ENCODE measurements at places on chromosomes 5 and 9.
A peak's percentile ranks its signal among the peaks of the same experiment; 100 is the strongest.

- DNase-seq: peak; percentile 61
Measured at GRCh38 chr9:129138476-129139232, 27.4 kb downstream of the PTPA start.

GRCh38 chr5:98791898-98792580 is 18.6 kb downstream of the RGMB start:
- DNase-seq: no peak

- no peak for DNase-seq
Measured at GRCh38 chr9:71743217-71743705, 25.1 kb downstream of the CEMIP2 start.

GRCh38 chr5:153461341-153461740 is 29.1 kb upstream of the GRIA1 start:
- no peak for DNase-seq

- DNase-seq: no peak
Measured at GRCh38 chr5:52920929-52921328, 68.2 kb upstream of the ITGA2 start.

GRCh38 chr9:120388003-120388855 is 191.7 kb downstream of the CDK5RAP2 start:
- no peak for DNase-seq

DNA sequence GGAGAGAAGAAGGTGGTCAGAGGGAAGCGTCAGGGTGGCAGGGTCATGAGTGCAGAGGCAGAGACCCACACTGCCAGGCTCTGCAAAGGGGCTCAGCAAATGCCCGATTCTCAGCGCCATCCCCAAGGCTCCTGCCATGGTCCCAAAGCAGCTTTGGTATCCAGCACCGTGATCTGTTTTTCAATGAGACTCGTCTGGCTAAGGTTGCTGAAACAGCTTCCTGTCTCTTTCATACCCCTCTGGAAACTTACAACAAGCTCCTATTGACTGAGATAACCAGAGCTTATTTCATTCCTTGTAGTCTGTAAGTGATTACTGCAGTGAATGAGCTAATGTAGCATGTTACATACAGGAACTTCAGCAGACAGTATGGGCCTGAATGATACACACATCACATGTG is 568.6 kb upstream of the DAP start:
- no peak for DNase-seq

DNA sequence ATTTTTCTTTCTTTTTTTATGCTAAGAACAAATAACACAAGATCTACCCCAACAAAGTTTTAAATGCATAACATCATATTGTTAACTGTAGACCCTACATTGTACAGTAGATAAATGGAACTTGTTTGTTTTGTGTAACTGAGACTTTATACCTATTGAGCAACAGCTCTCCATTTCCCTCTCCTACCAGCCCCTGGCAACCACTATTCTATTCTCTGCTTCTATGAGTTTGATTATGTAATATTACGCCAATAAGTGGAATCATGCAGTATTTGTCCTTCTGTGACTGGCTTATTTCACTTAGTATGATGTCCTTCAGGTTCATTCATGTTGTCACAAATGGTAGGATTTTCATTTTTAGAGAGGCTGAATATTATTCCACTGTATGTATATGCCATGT is 308.2 kb upstream of the PRR16 start:
- DNase-seq: no peak

DNA sequence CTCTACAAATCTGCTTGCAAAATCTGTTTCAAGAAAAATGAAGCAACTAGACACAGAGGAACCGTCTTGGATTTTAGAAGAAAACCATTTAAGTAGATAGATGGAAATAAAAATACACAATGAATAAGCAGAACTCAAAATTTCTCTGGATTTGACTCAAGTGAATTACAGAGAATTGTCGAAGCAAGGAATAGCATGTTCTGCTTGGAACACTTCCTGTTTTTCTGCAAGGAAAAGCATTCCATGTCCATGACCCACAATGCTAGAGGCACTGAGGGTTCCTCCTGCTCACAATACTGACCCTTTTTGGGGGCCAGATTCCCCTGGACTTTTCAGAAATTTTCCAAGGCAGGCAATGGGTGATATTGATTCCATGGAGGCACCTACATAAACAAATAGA is 29.8 kb downstream of the PRUNE2 start:
- DNase-seq: no peak

GRCh38 chr5:10563945-10564837 is at the start of gene ANKRD33B:
ANKRD33B (plus strand) TSS chr5:10564070; CDS start chr5:10564468, 398 bp downstream.
- peak; percentile 69 for DNase-seq

DNA sequence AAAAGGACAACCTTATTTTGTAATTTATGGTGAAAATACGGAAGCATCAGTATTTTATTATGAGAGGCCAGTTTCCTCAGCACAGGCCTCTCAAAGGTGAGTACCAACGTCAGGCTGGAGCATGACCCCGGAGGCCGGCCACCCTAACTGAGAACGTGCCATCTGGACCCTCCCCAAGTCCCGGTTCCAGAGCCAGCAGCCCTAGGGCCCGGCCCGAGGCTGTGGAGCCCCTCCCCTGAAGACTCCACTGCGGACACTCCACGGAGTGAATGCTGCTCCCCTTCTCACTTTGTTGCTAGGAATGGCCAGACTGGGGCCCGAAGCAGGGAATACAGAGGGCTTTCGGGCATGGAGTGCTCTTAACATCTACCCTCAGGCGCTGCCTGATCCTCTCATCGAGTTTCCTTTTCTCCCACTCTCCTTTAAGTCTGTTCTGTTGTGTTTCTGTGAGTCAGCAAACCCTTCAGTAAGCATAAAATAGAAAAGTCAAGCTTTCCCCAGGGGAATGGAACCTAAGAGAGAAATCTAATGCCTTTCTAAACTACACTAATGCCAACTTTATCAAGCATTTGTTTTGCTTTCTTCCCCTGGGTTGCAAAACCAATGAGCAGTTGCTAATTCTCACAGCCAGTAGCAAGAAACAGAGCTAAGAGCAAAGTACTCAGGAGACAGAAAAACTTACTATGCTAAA is 4.5 kb downstream of the BRD9 start:
- DNase-seq: no peak

GRCh38 chr5:67032921-67033664 is 163.5 kb downstream of the CD180 start:
- no peak for DNase-seq

DNA sequence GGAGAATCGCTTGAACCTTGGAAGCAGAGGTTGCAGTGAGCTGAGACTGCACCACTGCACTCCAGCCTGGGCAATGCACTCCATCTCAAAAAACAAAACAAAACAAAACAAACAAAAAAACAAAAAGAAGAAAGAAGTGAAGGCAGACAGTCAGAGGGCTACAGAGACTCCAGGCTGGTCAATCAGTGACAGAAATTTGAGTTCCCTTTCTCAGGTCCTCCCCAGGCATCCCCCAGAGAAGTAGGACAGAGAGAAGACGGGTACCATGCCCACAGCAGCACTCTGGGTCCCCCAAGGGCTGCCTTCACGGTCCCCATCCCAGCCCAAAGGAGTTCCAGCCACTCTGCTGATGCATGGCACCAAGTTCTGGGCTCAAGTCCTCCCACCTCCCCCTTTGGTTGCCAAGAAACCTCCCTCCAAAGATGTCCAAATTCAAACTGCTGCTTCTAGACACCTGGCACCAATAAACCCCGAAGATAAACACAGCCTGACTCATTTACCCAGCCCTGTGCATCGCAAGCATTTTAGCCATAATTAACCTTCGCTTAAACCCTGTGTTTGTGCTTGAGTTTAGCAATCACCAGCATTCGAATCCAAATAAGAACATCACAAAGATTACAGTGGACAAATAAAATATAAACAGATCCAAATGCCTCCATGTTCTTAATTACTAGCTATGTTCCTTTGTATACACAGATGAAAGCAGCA is 24.0 kb downstream of the SEMA4D start:
- DNase-seq: no peak

GRCh38 chr9:98482226-98482625 is 226.5 kb downstream of the GABBR2 start:
- no peak for DNase-seq

- no peak for DNase-seq
Measured at GRCh38 chr5:7916171-7916804, 47.3 kb downstream of the MTRR start.

DNA sequence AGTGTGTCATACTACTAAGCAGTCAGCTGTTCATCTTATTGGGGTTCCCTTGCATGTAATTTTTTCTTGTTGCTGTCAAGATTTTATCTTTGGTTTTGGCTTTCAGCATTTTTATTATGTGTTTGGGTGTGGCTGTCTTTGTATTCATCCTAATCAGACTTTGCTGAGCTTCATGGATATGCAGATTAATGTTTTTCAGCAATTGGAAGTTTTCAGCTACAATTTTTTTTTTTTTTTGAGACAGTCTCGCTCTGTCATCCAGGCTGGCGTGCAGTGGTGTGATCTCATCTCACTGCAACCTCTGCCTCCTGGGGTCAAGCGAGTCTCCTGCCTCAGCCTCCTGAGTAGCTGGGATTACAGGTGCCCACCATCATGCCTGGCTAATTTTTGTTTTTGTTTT is 108.8 kb downstream of the BARX1 start:
- no peak for DNase-seq

DNA sequence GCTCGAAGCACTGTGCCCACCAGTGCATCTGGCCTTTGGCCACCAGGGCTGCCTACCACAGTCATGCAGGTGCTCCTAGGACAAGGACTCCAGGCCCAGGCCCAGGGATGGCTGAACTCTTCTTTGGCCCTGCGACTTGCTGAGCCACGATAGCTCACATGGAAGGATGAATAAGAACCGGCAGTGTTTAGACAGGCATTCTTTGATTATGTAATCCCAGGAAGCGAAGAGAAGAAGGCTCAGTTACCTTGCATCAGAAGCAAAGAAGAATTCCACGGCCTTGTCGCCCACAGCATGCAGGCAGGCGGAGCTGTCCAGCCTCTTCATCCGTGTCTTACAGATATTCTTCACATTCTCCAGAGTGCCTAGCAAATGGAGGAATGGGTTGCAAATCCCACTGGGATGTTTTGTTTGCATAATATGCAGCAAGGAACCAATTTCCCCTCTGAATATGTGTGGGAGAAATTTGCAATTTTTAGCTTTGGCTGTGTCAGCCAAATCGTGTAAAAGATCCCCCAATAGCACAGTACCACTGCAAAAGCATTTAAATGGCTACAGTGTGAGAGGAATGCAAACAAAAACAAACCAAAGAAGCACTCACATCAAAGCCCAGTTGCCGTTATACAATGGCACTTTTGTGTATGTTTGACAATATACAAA is 29.1 kb downstream of the GFPT2 start:
- DNase-seq: no peak

DNA sequence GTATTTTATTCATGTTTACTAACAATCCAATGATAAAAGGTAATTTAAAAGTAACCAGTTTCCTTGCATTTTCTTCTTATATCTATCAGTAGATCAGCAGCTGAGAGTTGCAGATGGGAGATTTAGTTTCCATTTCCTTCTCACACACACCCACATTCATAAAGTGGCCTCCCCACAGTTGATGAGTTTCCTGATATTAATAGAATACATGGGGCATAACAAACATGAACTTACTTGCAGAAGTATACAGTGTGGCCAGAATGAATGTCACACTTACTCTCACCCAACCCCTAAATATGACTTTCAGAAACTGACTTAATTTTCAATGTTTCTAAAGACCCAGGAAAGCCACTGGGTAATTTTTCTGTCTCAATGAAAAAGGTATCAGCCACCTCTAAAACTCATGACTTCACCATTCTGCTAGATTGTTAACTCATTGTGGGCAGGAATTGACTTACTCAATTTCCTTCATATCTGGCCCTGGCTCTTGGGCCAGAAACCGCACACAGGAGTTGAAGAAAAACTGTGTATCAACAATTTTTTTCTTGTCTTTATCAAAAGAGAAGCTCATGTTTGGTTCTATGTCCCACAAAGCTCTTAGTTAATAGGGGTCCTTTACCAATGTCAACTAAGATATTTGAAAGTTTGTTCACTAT is 63.5 kb upstream of the OSMR start:
- DNase-seq: no peak

GRCh38 chr9:34518110-34518616 is 4.6 kb downstream of the ENHO start:
- no peak for DNase-seq

DNA sequence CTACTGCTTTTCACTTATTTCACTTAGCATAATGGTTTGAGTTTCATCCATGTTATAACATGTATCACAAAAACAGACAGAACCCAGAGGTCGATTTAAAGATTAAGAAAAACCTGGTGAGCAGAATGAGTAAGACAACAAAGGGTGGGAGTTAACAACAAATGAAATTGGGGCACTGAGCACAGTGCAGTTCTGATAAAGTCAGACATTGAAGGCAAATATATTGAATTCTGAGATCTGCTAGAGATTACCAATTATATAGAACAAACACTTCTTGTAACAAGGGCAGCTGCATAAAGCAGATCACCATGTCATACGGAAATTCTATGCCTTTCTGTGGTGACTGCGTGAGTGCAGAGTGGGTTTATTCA is 517.3 kb upstream of the RORB start:
- DNase-seq: no peak

GRCh38 chr5:147697380-147697779 is 85.1 kb downstream of the JAKMIP2 start:
- DNase-seq: no peak

DNA sequence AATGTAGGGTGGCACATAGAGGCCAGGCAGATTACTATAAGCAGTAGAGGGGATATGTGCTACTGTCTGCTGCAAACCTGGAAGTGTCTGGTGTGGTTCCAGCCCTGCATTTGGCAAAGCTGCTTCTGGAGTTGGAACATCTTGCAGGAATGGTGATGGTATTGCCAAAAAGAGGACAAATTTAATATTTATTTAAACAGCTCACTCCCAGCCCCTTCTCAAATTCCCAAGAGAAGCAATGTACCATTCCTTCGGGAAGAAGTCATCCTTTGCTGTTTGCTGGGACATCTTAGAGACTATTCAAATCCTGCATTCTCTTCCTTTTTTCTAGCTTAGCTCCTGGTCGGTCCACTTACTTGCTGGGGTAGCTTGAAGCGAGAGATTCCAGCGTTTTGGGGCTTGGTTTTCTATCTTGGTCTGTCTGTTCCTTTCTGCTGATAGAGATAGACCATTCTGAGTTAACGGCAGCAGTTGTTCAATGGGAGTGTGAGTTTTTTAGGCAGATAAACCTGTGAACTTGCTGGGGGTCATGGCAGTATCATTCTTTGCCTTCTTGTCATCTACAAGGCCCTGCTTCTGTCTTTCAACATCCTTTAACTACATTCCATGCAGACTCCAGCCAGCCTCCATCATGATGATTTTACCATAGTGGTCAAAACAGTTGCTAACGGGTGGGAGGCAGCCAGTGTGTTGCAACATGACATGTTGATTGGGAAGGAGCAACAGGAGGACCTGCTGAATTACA is 69.9 kb downstream of the RCL1 start:
- no peak for DNase-seq

GRCh38 chr5:165127941-165128340 is 1622.5 kb downstream of the MAT2B start:
- DNase-seq: no peak
